NCI-H2171 (cell line): ENCODE measurements at places on chromosomes 12 and 14.
A peak's percentile ranks its signal among the peaks of the same experiment; 100 is the strongest.

DNA sequence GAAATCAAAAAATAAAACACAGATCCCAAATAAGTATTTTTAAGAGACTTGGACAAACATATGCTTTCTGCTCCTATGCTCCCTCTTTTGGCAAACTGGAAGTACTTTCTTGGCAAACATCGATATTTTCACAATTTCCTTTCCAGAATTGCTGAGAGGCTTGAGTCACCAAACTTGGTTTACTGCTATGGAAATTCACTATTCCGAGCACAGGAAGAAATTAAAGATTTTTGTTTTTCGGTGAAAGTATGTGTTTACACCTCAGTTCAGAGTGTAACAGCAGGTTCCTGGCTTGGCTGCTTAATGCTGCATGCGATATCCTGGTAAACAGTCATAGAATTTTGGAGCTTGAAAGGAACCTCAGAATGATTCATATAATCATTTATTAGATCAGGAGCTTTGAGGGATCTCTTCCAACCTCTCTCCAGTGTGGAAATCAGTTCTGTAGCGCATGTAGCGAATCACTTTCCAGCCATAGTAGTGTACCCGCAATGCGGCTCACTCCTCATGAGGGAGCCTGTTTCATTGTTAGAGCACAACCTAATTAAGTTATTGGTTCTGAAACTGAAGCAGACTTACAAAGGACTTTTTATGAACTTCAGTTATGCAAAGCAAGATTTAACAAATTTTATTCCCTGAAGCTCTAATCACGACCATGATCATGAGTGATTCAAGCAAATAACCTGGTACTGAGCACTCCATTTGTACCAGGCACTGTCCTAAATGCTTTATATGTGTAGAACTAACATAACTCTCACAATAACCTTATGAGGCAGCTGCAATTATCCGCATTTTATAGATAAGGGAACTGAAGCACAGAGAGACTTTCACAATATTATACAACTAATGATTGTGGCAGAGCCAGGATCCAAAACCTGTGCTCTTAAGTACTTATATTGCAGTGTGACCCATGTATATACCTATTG lies 56.4 kb upstream of the ATP2A2 start:
- DNase-seq: no peak

DNA sequence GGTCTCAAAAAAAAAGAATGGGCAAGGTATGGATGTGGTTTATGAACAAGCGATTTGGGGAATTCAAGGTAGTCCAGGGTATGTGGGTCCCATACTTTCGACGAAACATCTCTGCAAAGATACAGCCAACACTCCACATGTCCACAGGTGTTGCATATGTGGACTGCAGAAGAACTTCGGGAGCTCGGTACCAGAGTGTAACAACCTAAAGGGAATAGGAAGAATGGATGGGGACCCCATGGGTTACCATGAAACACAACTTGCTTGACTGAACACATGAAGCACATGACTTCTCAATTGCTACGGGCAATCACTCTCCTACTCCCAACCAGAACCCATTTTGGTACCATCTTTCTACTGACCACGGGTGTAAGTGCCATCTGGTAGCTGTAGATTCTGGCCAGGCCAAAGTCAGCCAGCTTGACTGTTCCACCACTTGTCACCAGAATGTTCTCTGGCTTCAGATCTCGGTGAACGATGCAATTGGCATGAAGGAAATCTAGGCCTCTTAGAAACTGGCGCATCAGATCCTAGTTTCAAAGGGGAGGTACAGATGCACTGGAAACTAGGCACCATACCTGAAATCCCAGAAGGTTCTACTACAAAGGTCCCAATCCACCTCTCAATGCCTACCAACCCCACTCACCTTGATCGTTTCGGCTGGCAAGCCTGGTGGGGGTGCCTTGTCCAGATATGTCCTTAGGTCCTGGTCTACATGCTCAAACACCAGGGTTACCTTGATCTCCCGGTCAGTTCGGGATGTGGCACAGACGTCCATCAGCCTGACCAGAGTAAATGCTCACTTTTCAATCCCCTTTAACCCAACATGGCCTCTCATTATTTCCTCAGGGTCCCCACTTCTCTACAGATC lies 1.3 kb downstream of the CDK4 start:
- DNase-seq: no peak

DNA sequence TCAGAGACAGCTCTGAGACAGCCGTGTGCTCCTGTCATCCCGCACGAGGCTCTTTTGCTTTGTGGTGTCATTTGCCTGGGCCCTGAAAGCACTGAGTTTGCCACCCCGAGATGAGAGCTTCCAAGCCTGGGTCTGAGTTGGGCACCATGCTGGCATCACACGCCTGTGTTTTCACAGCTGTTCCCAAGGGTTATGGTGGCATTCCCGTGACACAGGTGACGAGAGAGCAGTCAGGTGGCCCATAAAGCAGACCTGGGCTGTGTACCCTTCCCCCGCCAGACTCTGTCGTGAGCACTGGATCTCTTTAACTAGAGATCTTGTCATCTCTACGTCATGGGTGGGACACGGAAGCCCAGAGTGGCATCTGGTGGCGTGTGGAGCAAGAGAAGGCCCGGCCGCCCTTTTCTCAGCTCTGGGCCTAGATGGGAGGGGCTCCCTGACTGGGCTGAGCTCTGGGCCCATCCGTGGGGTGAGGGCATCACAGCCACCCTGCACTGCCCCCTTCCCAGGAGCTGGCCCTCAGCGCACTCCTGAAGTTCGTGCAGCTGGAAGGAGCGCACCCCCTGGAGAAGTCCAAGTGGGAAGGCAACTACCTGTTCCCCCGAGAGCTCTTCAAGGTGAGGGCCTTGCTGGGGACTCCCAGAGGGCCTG lies 2.6 kb downstream of the NOC4L start:
- DNase-seq: no peak

- DNase-seq: peak; percentile 36
Measured at GRCh38 chr14:59123975-59124374, 64.5 kb upstream of the DAAM1 start.

- no peak for DNase-seq
Measured at GRCh38 chr14:29629839-29630238, 297.8 kb downstream of the PRKD1 start.

- no peak for DNase-seq
Measured at GRCh38 chr12:57110104-57111030, 795 bp downstream of the STAT6 start.

DNA sequence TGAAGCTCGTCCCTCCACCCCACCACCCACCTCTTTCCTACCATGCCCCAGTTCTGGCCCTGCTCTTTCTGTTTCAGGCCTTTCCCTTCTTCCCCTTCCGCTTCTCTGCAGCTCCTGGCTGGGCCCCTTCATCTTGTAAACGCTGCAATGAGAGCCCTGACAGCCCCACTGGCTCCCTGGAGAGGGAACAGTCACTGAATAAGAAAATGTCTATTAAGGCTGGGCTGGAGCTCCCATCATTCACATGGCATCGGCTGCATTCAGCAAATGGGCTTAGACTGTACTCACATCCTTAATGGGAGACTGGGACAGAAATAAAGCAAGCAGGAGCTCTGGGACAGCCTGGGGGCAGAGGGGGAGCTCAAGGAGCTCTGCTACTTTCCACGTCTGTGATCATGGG lies 45.2 kb upstream of the TUNAR start:
- no peak for DNase-seq
